Esophagus squamous epithelium (tissue), 5 donors: ENCODE measurements at places on chromosomes 13 and 19.

DNA sequence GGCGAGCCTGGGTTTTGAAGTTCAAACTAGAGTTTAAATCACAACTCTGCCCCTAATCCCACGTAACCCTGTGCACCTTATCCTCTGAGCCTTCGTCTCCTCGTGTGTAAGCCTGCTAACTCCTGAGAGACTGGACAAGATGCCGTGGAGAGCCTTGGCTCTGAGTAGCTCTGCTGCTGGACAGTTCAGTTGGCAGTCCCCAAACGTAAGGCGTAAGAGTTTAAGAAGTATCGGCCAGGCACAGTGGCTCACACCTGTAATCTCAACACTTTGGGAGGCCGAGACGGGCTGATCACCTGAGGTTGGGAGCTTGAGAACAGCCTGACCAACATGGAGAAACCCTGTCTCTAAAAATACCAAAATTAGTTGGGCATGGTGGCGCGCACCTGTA is 4.7 kb upstream of the CD79A start:
- DNase-seq: no peak

GRCh38 chr13:111469450-111469849 is 149.0 kb downstream of the TEX29 start:
- no peak for DNase-seq

DNA sequence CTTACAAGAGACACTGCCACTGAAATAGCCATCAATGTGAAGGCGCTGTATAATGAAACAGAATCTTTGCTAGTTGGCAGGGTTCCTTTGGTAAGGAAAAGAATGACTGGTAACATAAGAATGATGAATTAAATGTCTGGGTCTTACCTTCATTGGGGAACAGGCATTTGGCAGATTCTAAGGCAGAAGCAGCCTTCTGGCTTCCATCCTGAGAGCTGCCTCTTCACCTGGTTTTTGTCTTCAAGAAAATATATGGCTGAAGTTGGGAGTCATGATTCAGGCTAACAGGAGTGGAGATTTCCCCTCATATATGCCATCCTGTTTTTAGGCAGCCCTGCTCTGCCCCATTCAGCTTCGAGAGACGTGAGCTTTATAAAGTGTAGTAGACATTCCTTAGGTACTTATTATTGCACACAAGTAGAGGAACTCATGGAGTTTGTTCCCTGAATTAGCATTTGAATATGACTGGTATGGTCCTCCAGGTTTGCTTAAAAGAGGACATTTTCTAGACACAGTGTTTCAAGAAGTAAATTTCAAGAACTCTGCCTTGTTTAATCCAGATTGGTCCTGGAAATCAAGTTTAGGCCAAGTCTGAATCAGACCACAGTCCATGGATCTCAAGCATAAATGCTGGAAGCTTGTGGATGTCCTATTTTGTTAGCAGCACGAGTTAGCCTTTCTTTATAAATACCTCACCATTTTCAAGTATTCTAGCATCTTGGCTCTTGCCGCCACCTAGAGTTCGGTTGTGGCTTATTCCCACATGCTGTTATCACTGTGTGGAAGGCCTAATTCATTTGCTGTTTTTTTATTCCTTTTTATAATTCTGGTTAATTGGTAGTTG is 56.2 kb upstream of the AKAP11 start:
- no peak for DNase-seq

GRCh38 chr19:35055715-35056179 is 14.2 kb downstream of the HPN start:
- no peak for DNase-seq

- no peak for DNase-seq
These were observed 69.3 kb downstream of the LMO7 start for GRCh38 chr13:75705395-75705794.

DNA sequence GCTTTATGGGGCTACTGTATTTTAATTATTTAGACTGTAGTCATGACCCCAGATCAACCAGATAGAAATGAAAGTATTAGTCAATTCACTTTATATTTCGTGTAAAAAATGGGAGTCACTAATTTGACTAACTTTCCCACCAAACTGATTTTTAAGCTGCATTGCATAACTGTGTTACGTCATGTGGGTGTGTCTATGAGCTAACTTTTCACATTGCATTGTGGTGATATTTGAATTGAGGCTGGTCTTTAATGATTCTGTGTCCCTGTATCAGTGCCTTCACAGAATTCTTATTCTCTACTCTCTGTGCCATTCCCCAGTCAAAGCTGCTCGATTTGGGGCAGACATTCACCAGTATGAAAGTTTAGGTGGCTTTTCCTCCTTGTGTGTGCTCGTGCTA is 172.7 kb upstream of the MAB21L1 start:
- DNase-seq: no peak
